Activated CD4-positive, alpha-beta T cell treated with anti-CD3 and anti-CD28 coated beads for 4 hours (primary cell): ENCODE measurements at places on chromosomes 3 and 15.

DNA sequence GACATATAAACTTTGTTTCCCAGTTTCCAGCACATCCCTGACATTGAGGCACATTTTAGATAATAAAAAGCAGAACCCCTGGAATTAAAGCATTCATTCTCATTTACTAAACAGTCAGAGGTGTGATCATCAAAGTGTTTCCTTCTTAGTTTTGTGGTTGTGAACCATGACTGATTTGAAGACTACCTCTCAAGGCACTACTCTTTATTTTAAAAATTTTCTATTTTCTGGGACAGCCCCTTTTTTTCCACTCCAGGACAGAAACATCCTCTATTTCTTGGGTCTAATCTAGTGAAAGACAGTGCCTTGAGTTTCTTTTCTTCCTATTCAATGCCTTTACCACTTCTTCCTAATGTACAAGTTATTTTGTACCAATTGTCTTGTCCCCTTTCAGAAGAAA, 5.2 kb downstream of the SST start:
- no peak for DNase-seq

DNA sequence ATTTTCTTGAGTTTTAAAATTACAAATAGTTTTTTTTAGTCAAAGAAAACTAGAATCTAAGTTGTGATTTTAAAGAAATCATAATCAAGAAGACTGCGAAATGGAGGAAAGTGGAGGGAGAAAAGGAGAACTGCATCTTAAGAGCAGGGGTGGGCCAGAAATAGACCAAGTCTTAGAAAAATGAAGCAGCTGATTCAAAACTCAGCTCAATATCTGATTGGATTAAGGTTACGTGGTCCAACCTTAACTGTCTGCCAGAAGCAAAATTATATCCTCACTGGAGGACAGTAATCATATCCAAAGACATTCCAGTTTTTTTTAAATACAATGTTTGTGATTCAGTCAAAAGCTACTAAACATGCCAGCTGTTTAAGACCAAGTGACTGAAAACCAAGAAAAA, 41.4 kb downstream of the CHSY1 start:
- no peak for DNase-seq

GRCh38 chr3:80788914-80789313, 972.5 kb downstream of the GBE1 start:
- DNase-seq: no peak

DNA sequence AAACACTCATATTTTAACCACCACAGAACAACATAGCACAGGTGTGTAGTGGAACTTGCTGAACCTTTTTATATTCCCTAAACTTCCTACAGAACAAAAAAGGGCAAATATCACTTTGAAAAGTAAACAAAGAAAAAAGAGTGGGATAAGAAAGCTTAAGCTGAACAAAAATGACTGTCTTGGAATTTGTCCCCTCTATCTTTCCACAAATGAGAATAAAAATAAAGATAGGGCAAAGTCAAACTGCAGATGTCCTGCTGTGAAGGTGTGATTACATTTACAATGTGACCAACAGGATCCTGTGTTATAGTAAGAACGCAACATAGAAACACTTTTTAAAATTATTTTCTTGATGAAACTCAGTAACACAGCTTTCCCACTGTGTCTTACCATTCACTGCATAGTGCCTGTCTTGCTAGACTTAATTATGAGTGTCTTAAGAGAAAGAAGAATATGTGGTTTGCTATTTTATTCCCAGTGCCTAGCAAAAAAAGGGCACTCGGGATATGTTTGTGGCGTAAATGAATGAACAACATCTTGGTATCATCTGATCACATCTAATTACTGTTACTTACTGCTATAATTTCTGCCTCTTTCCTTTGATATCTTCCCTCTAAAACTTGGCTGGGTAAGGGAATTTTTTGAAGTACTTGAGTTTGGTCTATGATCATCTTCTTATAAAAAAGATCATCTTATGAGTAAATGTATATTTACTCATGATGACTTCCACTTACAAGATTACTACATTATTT, 67.5 kb downstream of the DENND4A start:
- no peak for DNase-seq

- DNase-seq: no peak
Observed at GRCh38 chr3:42014458-42014920, 52.6 kb upstream of the ULK4 start.

- DNase-seq: no peak
Observed at GRCh38 chr3:12452361-12453330, 31.6 kb upstream of the TSEN2 start.

GRCh38 chr3:8445861-8446260, 55.8 kb upstream of the LMCD1 start:
- no peak for DNase-seq

DNA sequence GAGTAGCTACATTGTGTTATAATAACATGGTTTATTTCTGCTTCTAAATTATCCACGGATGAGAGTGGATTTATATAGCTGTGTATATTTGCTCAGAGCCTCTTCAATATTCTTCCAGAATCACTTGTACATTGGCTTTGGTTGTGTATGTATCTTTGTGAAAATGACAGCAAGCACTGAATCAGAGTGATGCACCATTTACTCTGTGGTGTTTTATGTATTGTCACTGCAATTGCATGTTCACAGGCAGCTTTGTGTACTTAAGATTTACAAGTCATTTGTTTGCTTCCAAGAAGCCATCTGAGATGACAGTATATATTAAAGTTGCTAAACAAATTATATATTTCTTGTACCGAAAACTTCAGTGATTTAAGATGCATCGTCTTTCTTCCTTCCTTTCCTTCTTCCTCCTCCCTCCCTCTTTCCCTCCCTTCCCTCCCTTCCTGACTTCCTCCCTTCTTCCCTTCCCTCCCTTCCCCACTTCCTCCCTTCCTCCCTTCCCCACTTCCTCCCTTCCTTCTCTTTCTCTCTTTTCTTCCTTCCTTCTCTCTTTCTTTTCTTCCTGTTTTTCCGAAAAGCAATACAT, 362.3 kb upstream of the GOLIM4 start:
- DNase-seq: no peak

DNA sequence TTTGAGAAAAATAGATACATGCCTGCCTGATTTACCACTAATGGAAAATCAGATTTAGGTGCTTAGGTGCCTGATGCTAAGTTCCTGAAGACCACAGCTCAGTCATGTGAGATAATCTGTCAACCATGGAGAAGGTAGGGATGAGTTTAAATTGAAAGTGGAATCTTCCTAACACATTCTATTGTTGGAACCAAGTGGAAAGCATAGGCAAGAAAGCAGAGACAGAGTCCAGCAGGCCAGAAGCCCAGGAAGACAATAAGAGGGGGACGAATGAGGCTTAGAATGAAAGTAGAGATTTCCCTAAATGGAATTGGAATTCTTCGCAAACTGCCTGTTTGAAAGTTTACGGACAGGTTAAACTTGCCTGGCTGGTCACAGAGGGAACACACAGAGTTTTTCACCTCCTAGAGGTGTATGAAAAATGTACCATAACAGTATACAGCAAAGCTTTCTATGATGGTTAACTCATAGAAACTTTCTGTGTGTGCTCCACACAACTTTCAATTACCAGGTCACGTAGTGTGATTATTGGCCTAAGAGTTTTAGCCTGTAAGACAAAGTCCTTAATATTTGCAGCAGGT, 453.8 kb upstream of the KCNMB2 start:
- DNase-seq: no peak

GRCh38 chr3:181358060-181358459, 353.7 kb upstream of the SOX2 start:
- no peak for DNase-seq

GRCh38 chr3:136893848-136894443, 31.9 kb downstream of the NCK1 start:
- DNase-seq: no peak

- DNase-seq: no peak
Observed at GRCh38 chr3:64650715-64651114, 37.1 kb downstream of the ADAMTS9 start.

DNA sequence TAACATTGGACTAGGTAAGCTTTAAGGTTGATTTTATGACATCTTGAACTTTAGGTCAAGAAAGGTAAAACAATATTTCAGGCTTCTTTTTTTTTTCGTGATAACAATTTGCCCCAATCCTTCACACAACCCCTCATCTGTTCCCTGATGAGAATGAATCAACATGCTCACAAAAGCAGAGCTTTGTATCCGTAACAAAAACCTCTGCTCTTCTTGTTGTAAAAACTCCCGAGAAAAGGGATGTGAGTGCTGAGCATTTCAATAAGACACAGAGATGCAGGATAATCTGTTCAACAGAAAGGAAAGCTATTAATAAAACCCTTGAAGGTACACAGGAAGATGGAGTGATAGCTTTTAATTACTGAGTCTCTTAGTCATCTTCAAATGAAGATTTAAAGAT, 94.3 kb downstream of the RAD18 start:
- DNase-seq: no peak

DNA sequence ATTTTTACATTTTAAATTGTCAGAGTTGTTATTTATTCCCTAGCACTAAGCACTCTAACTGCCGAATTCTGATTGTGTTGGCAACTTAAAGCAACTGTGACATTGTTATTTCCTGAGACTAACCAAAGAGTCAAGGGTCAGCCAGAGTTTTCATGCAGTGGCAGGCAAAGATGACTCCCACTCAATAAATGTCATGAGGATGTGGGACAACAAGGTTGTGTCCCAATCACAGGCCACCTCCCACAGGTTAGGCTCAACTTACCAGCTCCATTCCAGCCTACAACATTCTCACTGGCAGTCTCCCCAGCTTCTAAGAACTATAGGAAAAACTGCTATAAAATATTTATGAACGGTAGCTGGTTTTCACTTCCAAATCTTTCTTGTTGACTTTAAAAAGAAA, 80.1 kb downstream of the RSL24D1 start:
- DNase-seq: no peak

DNA sequence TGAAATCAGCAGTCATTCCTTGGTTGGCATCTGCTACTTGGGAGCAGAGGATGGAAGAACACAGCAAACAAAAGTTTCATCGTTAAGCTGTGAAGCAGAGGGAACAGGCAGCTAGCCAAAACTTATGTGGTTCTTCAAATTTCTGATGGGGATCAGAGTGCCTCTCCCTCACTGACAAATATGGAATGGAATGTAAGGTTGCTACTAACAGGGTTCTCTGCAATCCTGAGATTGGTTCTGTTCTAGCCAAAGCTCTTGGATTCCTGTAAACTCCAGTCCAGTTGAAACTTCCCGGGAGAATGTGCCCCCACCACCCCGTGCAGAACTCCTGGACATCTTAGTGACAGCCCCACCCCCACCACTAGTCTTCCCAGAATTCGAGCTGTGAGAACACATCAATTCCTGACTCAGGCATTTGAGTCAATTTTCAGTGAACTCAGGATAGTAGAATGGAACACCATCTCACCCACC, 55.9 kb upstream of the PHLDB2 start:
- DNase-seq: no peak

DNA sequence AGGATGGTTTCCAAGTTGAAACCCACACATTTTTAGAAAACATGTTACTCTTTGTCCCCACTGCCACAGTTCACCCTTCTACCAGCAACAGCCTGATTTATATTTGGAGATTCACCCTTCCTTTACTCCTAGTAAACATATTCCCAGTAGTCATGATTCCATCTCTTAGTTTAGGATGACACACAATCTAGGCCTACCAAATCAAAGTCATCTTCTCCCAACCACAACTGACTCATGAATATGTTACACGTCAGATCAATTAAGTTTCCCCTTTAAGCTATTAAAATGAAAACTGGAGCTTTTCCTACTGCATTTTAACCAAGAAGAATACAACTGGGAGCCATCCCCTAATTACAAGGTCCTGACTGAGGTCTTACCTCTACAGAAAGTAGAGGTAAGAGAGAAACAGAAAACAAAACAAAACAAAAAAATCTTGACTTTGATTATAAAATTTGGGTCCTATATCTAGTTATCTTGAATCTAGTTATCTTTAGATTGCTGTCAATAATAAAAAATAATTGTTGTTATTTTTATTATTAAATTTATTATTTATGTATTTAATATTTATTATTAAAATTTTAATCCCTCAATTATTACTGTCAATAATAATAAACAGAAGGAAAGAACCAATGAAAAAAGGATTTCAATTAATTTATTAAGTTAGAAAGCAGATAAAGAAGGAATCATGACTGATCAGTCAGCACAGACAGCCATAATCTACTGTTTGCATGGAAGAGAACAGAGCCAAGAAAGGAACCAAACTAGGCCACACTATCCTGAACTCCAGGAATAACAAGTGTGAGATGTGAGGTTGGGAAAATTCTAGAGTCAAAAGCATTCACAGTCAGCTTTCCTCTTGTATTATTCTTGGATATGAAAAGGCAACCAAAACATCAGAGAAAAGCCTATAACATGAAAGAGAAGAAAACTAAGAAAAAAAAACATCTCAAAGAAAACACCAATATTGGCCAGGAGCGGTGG, 12.5 kb downstream of the DPH6 start:
- no peak for DNase-seq

- no peak for DNase-seq
Observed at GRCh38 chr3:99409961-99410360, 228.4 kb upstream of the COL8A1 start.

DNA sequence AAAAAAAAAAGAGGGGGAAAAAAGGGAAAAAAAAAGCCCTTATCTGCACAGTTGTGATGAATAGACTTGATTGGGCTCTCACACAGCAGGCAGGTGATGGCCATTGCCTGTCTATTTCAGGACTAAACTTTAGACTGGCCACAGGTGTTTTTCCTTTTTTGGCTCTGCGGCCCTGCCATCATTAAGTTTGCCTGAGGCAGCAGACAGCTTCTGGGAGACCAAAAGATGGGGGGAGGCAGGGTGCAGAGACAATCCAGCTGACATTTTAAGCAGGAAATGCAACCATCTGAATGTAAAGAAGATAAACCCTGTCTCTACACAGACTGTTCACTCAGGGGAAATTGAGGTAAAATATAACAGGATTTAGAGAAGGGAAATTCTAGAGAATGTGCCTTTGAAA, 295.0 kb upstream of the KCNH8 start:
- no peak for DNase-seq

GRCh38 chr3:55468251-55468650, 18.9 kb downstream of the WNT5A start:
- DNase-seq: no peak

DNA sequence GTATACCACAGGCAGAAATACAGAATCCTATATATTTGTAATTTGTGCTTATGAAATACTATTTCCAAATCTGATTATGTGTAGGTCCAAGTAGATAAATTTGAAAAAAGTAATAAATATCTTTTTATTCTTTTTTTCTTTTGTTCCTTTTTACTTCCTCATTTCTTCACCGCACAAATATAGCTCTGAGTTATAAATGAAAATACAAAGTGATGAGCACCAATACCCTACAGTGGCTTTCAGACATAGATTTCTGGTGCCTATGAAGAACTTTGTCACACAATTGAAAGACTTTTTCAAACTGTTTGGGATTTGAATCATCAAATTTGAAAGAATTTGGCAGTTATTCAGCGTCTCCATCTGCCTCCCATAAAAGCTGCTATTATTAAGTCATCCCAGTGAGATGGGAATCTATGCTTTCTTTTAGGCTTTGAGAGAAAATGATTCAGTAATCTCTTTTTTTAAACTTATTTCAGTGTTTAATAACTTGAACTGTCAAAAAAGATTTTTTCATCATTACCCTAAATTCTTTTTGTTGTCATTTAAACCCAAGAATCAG, 363.6 kb upstream of the GOLIM4 start:
- DNase-seq: no peak
